T-helper 17 cell (primary cell): ENCODE measurements at places on chromosomes 5 and 9.

GRCh38 chr9:136707849-136708517 is 4.4 kb upstream of the DIPK1B start:
- H3K4me1 ChIP-seq = peaks cover 4% of the 10 kb centered on the region
- H3K36me3 ChIP-seq = no peaks in the 10 kb centered on the region
- H3K27ac ChIP-seq = no peak overlapping the region
- no peak for DNase-seq

GRCh38 chr9:4465910-4466309 is 24.4 kb upstream of the SLC1A1 start:
- no peaks in the 10 kb centered on the region for H3K4me1 ChIP-seq
- H3K36me3 ChIP-seq = no peaks in the 10 kb centered on the region
- no peak for DNase-seq
- H3K27me3 ChIP-seq = peaks cover 9% of the 10 kb centered on the region
- H3K4me3 ChIP-seq = no peak overlapping the region
- no peak overlapping the region for H3K27ac ChIP-seq

GRCh38 chr5:120545007-120545406 is 80.9 kb downstream of the PRR16 start:
- no peaks in the 10 kb centered on the region for H3K27me3 ChIP-seq
- no peak overlapping the region for H3K4me3 ChIP-seq
- DNase-seq = no peak
- H3K27ac ChIP-seq = no peak overlapping the region
- no peaks in the 10 kb centered on the region for H3K4me1 ChIP-seq

GRCh38 chr5:122306461-122306860 is 5.6 kb upstream of the SNCAIP start:
- DNase-seq = no peak
- peaks cover 22% of the 10 kb centered on the region for H3K27me3 ChIP-seq
- H3K4me1 ChIP-seq = no peaks in the 10 kb centered on the region
- H3K36me3 ChIP-seq = peaks cover 2% of the 10 kb centered on the region
- no peak overlapping the region for H3K4me3 ChIP-seq
- H3K27ac ChIP-seq = no peak overlapping the region

GRCh38 chr5:95471942-95472341 is 80.8 kb downstream of the FAM81B start:
- H3K27me3 ChIP-seq = no peaks in the 10 kb centered on the region
- DNase-seq = no peak
- H3K36me3 ChIP-seq = peaks cover 12% of the 10 kb centered on the region
- peak overlapping the region; percentile 70 for H3K27ac ChIP-seq

- H3K27ac ChIP-seq = no peak overlapping the region
- no peaks in the 10 kb centered on the region for H3K36me3 ChIP-seq
- no peak overlapping the region for H3K4me3 ChIP-seq
- DNase-seq = no peak
These were observed 432.3 kb upstream of the EDIL3 start for GRCh38 chr5:84816746-84817547.

DNA sequence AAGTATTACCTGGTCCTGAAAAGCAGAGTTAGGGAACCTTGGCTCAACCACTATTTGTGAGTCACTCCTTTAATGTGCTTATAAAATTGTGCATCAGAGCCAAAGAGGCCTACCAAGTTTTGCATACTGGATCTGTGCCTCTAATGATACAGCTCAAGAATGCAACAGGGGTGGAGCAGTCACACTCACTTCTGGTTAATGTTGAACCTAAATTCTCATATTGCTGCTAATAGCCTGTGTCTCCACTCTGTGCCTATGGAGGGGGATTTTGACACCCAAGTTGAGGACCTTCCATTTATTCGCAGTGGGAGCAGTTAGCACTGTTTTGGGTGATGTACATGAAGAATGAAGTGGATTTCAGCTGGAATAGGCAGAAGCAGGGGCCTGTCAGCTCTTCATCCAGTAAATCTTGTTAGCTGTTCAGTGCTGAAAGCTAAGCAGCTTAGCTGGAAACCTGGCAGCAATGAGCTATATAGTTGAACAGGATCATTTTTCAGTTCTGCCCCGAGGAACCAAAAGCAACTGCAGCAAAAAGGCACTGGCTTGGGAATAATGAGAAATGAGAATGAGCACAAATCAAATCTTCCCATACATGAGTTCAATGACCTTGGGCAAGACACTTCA is 9.7 kb downstream of the SH3TC2 start:
- no peak overlapping the region for H3K27ac ChIP-seq
- no peak overlapping the region for H3K4me3 ChIP-seq
- peaks cover 24% of the 10 kb centered on the region for H3K27me3 ChIP-seq
- no peaks in the 10 kb centered on the region for H3K36me3 ChIP-seq
- no peaks in the 10 kb centered on the region for H3K4me1 ChIP-seq
- DNase-seq = no peak

GRCh38 chr5:67552773-67553172 is 356.2 kb upstream of the CD180 start:
- H3K27me3 ChIP-seq = no peaks in the 10 kb centered on the region
- no peak overlapping the region for H3K4me3 ChIP-seq
- H3K4me1 ChIP-seq = peaks cover 9% of the 10 kb centered on the region
- no peak for DNase-seq

- H3K4me1 ChIP-seq = no peaks in the 10 kb centered on the region
- H3K4me3 ChIP-seq = no peak overlapping the region
- DNase-seq = no peak
- no peaks in the 10 kb centered on the region for H3K27me3 ChIP-seq
- no peak overlapping the region for H3K27ac ChIP-seq
These were observed 101.4 kb downstream of the ZNF462 start for GRCh38 chr9:106964329-106964728.

- no peaks in the 10 kb centered on the region for H3K36me3 ChIP-seq
- DNase-seq = no peak
These were observed 244.7 kb downstream of the BNC2 start for GRCh38 chr9:16625811-16626210.

- H3K36me3 ChIP-seq = peaks cover 21% of the 10 kb centered on the region
- H3K27ac ChIP-seq = no peak overlapping the region
- no peak overlapping the region for H3K4me3 ChIP-seq
- DNase-seq = no peak
These were observed 184.6 kb downstream of the AP3B1 start for GRCh38 chr5:78109891-78110324.

DNA sequence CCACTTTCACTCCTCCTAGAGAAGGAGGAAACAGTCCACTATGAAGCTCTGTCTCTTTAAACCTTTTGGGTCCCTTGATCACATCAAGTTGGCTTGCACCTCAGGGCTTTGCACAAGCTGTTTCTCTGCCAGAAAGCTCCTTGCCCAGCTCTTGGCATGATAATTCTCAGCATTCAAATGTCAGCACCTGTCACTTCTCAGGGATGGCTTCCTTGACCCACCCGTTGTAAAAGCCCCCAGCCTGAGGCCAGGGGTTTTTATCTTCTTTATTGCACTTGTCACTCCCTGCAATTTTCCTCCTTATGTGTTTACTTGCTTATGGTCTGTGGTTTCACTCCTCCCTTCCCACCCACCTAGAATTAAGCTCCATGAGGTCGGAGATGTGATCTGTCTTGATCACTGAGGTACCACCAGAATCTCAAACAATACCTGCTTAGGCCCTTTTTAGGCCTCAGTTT is 200.7 kb upstream of the TBC1D2 start:
- H3K27ac ChIP-seq = no peak overlapping the region
- H3K4me3 ChIP-seq = no peak overlapping the region
- H3K27me3 ChIP-seq = peaks cover 45% of the 10 kb centered on the region

GRCh38 chr5:53825926-53826325 is 265.5 kb downstream of the NDUFS4 start:
- H3K27me3 ChIP-seq = no peaks in the 10 kb centered on the region
- no peak for DNase-seq
- no peak overlapping the region for H3K4me3 ChIP-seq
- no peak overlapping the region for H3K27ac ChIP-seq

DNA sequence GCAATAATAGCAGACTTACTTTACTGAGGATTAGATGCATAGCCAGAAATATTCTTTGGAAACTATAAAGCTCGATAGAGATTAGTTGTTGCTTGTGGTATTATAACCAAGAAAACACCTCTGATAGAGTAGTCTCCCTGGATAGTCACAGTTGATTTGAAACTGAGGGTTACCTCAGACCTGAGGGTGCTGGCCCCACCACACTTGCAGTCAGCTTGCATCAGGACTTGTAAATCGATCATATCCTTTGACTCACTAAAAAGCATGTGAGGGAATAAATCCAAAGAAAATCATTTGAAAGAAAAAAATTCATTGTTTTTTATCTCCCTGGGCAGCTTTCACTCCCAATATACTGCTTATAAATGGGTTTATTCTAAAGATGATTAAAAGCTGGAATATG is 39.4 kb downstream of the GALNT12 start:
- H3K27ac ChIP-seq = no peak overlapping the region
- H3K4me1 ChIP-seq = peaks cover 7% of the 10 kb centered on the region
- H3K27me3 ChIP-seq = no peaks in the 10 kb centered on the region
- H3K36me3 ChIP-seq = peaks cover 2% of the 10 kb centered on the region

- no peaks in the 10 kb centered on the region for H3K27me3 ChIP-seq
- H3K4me3 ChIP-seq = no peak overlapping the region
These were observed 33.9 kb downstream of the PRELID2 start for GRCh38 chr5:145801195-145801594.

GRCh38 chr9:130235558-130236435 is 29.8 kb upstream of the HMCN2 start:
- DNase-seq = peak; percentile 60
- no peaks in the 10 kb centered on the region for H3K36me3 ChIP-seq
- H3K4me3 ChIP-seq = peak overlapping the region; percentile 66

DNA sequence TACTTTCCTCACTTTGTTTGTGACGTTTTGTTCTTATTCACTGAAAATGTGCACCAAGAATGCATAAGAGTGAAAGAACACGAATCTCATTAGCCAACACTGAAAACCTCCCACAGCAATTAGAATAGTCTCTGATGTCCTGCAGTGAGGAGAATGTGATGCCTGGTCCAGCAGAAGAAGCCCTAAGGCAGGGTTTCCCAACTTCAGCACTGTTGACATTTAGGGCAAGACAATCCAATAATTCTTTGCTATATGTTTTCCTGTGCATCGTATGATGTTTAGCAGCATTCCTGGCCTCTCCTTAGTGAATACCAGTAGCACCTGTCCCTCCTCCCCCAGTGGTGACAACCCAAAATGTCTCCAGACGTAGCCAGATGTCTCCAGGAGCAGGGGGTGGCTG is 14.8 kb downstream of the MVB12B start:
- H3K27ac ChIP-seq = no peak overlapping the region
- DNase-seq = no peak
- peaks cover 14% of the 10 kb centered on the region for H3K4me1 ChIP-seq
- H3K36me3 ChIP-seq = peaks cover 9% of the 10 kb centered on the region
- H3K27me3 ChIP-seq = no peaks in the 10 kb centered on the region

GRCh38 chr9:133682818-133683585 is 46.8 kb downstream of the DBH start:
- H3K27me3 ChIP-seq = no peaks in the 10 kb centered on the region
- peak overlapping the region; percentile 97 for H3K27ac ChIP-seq
- H3K36me3 ChIP-seq = no peaks in the 10 kb centered on the region
- peaks cover 13% of the 10 kb centered on the region for H3K4me1 ChIP-seq
- peak overlapping the region; percentile 81 for H3K4me3 ChIP-seq

- no peak overlapping the region for H3K4me3 ChIP-seq
- no peak for DNase-seq
- no peaks in the 10 kb centered on the region for H3K27me3 ChIP-seq
These were observed 71.7 kb downstream of the PCSK5 start for GRCh38 chr9:75962013-75962661.

- no peak for DNase-seq
- H3K4me3 ChIP-seq = no peak overlapping the region
- H3K27ac ChIP-seq = no peak overlapping the region
- no peaks in the 10 kb centered on the region for H3K27me3 ChIP-seq
These were observed 187.7 kb upstream of the PTGER4 start for GRCh38 chr5:40492056-40492455.

GRCh38 chr5:154878642-154879335 is 20.4 kb downstream of the CNOT8 start:
- H3K36me3 ChIP-seq = peaks cover 25% of the 10 kb centered on the region
- H3K27me3 ChIP-seq = no peaks in the 10 kb centered on the region
- H3K4me1 ChIP-seq = no peaks in the 10 kb centered on the region
- H3K27ac ChIP-seq = no peak overlapping the region
- no peak for DNase-seq

- no peak for DNase-seq
- H3K4me1 ChIP-seq = no peaks in the 10 kb centered on the region
- H3K27me3 ChIP-seq = no peaks in the 10 kb centered on the region
- no peak overlapping the region for H3K27ac ChIP-seq
- H3K4me3 ChIP-seq = no peak overlapping the region
- no peaks in the 10 kb centered on the region for H3K36me3 ChIP-seq
These were observed 666.6 kb downstream of the SEMA5A start for GRCh38 chr5:8879248-8879647.

DNA sequence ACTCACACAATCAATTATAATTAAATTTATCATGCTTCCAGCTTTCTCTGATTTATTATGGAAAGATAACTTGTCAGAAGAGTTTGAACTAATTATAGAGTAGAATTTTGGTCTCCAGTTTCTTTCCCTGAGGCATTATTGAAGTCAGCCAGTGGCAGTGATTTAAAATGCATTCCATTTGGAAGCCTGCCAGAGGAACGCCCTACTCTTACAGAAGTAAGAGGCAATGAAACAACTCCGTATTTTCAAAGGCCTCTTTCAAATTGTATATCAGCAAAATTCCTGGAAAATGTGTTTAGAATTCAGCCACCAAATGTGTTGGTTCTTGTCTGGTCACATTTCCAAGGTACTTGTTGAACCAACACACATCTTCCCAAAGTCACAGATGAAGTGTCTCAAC is 640.9 kb downstream of the SEMA5A start:
- H3K36me3 ChIP-seq = no peaks in the 10 kb centered on the region
- no peaks in the 10 kb centered on the region for H3K4me1 ChIP-seq
- no peaks in the 10 kb centered on the region for H3K27me3 ChIP-seq
- no peak overlapping the region for H3K4me3 ChIP-seq

- peaks cover 16% of the 10 kb centered on the region for H3K27me3 ChIP-seq
- DNase-seq = no peak
- no peak overlapping the region for H3K4me3 ChIP-seq
- H3K27ac ChIP-seq = no peak overlapping the region
- H3K4me1 ChIP-seq = no peaks in the 10 kb centered on the region
These were observed 22.9 kb upstream of the HMGCS1 start for GRCh38 chr5:43336159-43336558.

DNA sequence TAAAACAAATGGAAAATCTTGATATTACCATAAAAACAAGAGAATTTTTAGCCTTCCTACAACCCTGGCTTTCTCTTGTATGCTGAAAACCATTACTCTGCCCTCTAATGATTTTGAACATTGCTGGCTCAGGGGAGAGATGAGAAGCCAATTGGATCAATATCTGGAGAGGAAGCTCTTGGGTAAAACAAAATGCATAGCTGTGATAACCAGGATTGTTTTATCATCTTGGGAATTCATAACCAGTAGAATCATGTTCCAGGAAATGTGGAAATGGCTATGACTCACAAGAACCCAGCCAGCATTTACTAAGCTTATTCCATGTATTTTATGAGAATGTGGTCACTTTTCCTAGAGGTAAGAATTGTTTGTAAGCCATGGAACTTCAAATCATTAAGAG is 51.1 kb upstream of the CTNND2 start:
- no peak for DNase-seq
- no peak overlapping the region for H3K4me3 ChIP-seq
- no peaks in the 10 kb centered on the region for H3K27me3 ChIP-seq
- H3K4me1 ChIP-seq = no peaks in the 10 kb centered on the region
